ENCODE measurements at places on chromosomes 5 and 9. TPM values are rescaled to one million over a fixed set of nuclear protein-coding genes. Genes with fewer than 3 reads are reported as not detected.

Gene ADGRV1
- 0.44 TPM for total RNA-seq

Gene ADAMTS2
- total RNA-seq: not detected

Gene RAD50
- total RNA-seq: 48.3 TPM

Gene PRUNE2
- total RNA-seq: 0.48 TPM

Gene AFAP1L1
- total RNA-seq: not detected
